NCI-H1417 (cell line): ENCODE measurements at places on chromosomes 3 and 15.

- DNase-seq: peak; percentile 78
Observed at GRCh38 chr15:66405615-66406014, 18.9 kb downstream of the MAP2K1 start.

DNA sequence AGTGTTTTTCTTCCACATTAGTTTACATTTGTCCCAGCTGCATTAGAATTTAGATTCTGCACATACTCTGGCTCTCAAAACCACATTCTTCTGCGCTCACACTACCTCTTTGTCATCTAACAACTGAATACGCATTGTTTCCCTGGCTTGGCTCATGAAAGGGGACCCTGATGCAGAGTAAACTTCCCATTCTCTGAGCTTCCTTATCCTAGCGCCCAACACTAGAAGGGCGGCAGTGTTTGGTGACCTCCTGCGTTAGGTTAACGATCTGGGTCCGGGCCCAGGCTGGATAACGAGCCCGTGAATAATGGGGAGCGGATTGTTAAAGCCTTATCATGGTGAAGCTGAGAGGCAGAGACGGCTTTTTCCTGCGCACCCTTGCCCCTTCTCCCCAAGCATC, 63.9 kb downstream of the ETV5 start:
- DNase-seq: no peak

GRCh38 chr3:194315965-194316361, 35.2 kb downstream of the CPN2 start:
- no peak for DNase-seq

GRCh38 chr15:97692301-97693015, 268.0 kb upstream of the ARRDC4 start:
- peak; percentile 87 for DNase-seq

GRCh38 chr3:52432225-52432624, 12.7 kb downstream of the SEMA3G start:
- DNase-seq: no peak

DNA sequence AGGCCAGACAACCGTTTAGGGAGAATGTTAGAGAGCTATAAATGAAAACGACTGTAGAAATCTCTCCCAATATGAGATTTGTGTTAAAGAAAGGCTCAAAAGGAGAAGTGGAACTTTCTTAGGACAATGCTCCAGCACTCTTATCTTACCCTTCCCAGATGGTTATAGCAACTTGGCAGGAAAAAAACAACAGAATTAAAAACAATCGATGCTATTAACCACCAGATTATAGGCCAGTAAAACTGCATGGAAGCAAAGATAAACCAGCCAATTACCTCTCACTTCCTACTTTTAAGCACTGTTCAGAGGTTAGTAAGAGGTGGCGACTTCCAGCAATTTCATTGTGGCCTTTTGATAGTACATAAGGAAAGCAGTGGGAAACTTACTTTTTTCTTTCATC, 72.9 kb downstream of the TMCC1 start:
- no peak for DNase-seq

DNA sequence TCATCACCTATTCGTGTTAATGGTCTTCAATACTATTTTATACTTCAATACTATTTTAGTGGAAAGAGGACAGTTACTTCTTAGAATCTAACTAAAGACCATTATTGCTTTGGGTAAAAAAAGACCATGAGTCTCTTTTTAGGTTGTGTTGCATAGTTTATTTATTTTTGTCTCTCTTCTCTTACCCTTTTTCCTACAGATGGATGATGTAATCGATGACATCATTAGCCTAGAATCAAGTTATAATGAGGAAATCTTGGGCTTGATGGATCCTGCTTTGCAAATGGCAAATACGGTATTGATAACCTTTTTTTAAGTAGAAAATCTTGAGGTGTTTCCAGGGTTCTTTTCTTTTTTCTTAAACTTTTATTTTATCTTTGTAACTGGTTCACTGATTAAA, 58.5 kb upstream of the SAMMSON start:
- no peak for DNase-seq

DNA sequence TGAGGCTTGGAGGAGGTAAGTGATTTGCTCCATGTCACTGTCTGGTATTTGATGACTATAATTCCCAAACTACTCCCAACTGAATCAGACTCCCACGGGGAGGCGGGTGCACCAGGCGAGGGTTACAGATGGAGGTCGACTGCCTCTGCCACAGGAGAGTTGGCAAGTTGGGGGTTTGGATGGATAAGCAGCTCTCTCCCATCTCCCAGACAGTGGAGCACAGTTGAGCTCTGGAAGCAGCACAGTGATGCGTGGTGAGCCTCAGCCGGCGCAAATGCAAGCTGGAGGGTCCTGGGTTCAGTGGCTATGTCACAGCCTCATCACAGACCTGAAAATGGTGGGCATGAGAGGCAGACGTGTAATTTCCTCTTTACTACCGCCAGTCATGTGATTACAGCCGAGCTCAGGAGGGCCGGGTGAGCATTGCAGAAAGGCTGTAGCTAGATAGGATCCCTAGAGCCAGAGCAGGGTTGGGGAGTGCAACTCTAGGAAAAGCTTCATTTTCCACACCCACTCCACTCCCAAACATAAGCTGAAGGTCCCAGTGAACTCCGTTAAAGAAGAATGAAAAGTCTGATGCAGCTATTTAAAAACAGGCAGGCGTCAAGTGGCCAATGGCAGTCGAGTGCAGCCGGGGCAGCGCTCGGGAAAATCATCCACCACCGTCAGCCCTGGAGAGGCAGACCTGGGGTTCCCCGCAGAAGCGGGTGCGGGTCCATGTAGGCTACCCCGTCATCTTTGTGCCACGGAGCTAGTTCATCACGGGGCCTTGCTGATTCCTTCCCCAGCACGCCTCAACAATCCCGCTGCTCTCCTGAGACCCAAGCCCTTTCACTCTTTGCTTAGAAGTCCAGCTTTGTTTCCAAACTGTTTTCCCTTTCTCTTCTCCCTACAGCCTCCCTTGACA, 33.3 kb upstream of the VPS8 start:
- no peak for DNase-seq

DNA sequence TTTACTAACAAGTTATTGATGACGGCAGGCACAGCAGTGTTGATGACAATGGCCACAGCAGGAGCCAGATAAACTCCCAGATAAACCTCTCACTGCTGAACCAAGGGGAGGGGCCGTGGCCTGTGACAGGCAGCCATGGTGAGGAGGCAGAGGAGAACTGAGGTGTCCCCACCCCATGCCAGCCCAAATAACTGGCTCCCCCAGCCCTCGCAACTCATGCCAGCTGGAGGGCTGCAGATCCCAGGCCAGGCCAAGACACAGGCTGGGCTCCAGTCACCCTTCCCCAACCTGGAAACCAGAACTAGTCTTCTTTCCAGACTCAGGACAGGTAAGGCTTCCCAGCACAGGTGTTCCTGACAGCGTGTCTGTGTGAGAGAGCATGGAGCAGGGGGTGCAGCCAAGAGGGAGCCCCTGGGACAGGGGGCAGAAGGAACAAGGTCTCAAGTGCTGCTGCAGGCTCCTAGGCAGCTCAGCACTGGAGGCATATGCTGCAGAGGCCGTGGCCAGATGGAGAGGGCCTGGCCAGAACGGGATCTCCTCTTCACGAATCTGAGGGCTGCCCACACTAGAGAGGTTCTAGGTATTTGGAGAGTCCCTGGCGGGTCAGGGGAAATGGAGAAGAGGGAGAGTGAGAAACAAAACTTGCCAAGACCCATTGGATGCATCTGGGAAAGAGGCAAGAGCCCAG, 15.9 kb downstream of the PLA2G4F start:
- DNase-seq: no peak
